ENCODE measurements at places on chromosomes 6 and 20.

DNA sequence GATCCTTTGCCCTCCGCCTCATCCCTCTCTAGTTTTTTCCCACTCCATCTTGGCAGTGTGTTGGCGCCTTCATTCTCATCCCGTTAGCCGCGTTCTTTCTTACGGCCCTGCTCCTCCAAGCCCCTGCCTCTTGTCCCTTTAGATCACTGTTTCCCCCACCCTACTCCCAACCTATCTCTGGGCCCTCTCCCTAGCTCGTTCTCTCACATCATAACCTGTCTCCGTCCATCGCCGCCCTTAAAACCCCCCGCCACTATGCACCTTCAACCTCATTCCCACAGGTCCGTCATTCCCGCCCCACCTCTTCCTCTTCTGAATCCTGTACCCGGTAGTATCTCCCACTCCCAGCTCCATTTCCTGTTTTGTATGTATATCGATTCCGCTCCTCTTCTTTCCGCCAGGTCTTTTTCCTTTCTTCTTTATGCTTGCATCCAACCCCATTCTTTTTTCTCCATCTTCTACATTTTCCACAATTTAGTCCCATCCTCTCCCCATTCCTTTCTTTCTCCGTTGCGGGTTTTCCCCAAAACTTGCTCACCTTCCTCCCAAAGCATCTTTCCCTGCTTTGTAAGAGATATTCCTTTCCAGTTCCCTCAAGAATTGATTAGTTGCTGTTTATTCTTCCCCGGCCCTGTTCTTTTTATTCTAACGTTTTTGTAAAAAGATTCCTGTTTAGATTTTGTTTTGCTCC, 671 bp downstream of the EFHC1 start:
- peak; percentile 39 for DNase-seq

DNA sequence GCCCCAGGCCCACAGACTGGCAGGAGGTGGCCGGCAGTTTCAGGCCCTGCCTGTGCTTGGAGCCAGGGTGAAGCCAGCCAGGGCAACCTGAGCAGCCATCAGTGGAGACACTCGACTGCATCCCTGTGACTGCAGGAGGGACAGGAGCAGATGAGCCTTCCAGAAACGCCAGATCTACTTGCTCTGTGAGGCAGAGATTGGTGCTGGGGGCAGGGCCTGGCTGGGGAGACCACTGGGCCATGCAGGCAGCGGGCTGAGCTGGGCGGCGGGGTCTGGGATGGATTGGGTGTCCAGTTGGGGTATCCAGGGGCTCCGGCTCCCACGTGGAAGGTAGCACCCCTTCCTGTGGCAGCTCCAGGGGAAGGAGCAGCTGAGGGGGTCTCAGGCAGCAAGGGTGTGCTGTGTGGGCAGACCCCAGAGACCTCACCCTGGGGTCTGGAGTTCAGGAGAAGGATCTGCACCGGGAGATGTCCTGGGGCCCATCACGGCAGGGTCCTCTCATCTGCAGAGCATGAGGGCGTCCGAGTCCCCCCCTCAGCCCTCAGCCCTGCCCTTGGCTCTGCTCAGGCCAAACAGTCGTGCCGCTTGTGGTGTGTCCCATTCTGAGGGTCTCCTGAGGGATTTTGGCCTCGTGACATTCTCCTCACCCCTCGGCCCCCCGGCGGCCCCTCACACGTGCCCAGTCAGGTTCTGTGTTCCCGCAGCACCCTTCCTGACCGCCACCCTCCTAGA, 334.9 kb downstream of the TAF4 start:
- no peak for DNase-seq

GRCh38 chr6:44681761-44682160, 294.3 kb downstream of the CDC5L start:
- no peak for DNase-seq

DNA sequence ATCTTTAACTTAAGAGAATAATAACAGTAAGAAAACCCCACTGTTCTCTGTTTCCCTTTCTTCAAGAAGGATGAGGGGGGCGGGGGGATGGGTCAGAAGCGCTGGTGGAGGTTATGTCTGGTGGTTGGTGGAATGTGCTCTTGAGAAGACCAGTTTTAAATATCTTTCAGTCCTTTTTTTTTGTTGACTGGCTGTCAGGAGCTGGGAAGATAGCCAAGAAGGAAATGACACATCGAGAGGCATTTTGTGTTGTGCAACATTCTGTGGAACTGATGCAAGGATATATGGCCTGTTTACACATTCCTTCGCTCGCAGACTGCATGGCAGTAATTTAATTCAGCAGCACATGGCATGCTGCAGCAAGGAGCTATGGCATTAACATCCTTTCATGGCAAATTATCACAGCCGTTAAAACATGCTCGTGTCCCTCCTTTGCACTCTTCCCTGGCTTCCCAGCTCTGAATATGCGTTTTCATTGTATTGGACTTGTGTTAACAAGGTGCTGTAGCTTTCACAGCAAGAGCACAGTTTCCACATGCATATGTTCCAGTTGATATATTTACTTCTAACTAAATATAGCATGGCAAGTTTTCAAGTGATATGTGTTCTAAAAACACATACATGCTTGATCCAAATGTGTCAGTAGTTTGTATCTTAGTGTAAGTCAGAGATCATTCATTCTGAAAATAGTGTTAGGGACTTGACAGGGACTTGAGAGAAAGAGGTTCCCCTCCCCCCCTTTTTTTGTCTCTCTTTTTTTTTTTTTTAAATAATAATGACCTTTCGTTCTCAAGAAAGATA, 68.2 kb upstream of the SUPT3H start:
- DNase-seq: peak; percentile 96

GRCh38 chr6:132763269-132763668, 5.6 kb upstream of the VNN2 start:
- DNase-seq: peak; percentile 56

DNA sequence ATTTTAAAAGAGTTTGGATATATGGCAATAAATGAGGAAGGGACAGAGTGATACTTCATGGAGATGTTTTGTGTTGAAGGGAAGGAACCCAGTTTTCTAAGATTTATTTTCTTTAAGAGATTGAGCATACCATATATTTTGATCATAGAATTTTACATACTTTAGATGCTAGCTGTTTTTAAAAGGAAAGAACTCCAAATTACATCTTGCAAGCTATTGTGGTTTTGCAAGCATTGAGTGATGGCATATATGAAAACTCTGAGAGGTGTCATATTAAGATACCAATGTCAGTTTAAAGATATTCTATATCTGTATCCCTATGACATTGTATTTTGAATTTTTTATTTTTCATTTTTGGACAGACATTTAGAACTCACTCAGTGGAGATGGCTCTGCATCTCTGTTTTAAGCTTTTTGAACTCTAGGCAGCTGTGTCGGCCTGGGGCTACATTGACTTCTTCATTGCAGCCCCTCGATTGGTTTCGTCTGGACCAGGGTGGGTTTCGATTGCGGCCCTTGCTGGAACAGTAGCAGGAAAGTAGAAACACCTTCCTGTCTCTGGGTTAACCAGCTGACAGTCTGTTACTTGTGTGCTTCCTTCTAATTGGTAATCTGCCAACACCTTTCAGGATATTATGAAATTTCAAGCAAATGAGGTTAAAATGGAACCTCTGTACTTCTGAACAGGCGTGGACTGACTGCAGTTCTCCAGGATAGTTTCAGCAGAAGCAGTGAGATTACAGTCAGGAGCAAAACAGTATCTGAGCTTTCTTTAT, 14.0 kb downstream of the IGF2R start:
- peak; percentile 71 for DNase-seq

DNA sequence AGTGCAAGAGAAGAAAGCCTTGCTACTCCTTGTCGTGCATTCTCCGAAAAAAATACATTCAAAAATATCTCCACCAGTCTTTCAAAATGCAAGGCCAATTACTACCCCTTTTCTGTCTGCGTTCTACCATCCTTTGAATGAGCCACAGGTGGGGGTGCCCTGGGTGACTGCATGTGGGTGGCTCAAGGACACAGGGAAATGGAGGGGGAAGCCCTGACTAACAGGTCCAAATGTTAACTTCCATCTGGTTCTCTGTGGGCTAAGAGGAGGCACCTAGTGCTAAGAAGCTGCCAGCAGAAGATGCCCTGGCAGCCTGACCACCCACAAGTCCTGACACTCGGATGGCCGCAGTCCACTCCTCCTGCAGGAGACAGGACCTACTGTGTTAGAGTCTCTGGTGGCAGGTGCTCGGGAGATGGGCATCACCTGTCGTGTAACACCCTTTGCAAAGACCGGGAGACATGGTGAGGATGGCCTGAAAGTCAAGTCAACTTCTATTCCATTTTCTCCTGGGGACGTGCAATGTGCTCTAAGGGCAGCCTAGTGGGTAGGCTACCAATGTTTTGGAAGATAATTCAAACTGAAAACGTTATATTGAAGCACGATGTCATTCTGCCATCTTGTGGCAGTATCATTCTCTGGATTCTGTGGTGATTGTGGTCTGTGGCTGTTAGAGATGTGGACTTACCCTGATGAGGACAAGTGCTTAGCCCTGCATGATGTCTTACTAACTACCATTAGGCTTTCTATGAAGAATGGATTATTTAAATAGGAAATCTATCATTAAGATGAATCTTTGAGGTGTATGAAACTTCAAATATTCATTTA, 27.4 kb upstream of the IGF2R start:
- DNase-seq: peak; percentile 49

DNA sequence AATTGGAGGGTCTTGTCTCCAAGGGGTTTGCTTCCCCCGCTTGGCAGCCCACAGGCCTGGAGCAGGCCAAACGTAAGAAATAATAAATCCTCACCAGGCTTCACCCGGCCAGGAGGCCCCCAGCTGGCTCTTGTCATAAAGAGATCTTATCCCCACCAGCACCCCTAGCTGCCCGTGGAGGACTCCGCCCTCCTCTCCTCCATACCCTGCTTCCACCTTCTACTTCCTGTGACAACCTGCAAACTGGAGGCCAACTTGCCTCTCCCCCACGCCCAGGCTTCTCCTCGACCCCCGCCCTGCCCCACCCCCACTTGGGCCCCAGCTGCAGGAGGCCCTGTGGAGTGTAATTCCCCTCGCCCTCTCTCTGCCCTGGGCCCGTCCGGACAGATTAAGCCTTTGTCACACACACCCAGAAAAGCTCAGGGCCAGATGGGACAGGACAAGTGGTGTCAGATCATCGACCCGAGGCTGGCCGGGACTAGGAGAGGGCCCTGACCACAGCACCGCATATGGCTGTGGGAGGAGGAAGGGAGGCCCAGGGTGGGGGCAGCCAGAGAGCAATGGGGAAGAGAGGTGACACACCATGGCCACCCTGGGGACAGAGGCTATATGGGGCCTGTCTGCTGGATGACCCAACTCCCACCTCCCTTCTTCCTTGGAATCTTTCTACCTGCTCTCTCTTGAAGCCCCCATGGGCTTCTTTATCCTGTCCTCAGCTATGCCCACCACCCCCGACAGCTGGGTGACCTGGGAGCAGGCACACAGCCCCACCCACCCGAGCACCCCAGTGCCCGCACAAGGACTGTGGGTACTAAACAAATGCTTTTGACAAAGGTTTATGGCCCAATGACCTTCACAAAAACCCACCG, 3.9 kb downstream of the NOL4L start:
- peak; percentile 72 for DNase-seq

GRCh38 chr20:37406010-37406998, 60.4 kb downstream of the SRC start:
- DNase-seq: peak; percentile 55

DNA sequence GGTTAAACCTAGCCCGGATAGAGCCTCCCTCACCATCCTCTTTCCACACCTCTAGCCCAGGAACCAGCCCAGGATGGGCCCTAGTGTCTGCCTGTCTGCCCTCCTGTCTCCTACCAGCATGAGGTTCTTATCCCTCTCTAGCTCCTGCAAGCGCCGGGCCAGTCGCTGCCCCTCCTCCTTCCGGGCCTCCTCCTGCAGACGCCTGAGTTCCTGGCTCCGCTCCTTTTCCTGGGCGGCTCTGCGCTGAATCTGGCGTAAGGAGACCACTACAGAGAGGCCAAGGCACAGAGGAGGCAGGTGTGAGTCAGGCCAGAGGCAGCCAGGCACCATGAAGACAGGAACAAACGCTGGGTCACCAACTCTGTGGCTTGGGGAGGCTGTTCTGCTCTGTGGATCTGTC, 4.3 kb upstream of the PSORS1C2 start:
- no peak for DNase-seq

- peak; percentile 49 for DNase-seq
These were observed 28.0 kb upstream of the ZNF217 start for GRCh38 chr20:53621482-53622246.

- no peak for DNase-seq
These were observed 236.1 kb downstream of the BMP2 start for GRCh38 chr20:7003598-7003997.

DNA sequence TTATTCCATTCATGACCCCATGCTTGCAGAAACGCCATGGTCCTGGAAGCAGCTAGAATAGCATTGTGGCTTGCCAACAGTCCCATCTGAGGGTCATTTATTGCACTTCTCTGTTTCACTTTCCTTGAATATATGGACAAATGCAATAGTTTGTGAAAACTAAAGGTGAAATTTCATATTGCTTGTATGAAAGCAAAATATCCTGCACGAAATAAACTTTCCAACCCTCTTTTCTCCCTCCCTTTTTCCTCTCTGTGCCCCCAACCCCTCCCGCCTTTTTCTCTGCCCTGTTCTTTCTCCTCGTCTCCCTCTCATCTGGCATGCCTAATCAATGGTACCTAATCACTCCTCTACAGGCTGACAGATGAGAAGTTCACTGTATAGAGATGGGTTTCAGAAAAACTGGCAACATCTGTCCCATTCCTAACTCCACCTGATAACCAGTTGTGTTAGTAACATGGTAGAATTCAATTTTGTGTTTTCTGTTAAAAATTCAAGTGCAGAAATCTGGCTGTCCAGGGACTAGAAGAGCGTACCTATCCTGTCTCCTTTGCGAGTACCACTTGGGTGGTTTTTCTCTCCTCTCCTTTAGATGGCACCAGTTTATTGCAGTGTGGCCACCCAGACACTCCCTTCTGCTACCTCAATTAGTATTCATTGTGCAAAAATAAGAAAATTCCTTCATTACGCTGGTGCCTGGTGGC, 198.6 kb downstream of the FOXA2 start:
- no peak for DNase-seq

GRCh38 chr20:51369503-51369902, 173.0 kb downstream of the NFATC2 start:
- DNase-seq: no peak

- DNase-seq: peak; percentile 11
These were observed 184.2 kb upstream of the BMP2 start for GRCh38 chr20:6583134-6583738.

DNA sequence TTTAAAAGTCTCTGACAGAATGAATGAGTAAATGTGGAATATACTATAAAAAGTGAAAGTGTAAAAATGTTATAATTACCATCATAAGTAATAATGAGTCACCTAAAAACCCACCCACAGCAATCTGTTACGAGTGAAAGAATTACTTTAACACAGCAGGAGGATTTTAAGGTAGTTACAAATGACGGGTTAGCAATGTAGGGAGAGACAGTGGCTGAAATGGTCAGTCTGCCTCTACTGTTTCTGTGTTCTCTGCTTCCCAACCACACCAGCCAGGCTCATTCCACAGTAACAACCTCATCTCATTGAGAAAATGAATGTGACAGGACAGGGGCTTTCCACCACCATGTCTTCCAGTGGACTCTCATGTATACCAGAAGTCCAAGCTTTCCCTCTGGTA, 124.4 kb upstream of the KCNK16 start:
- DNase-seq: no peak

All from CD14-positive monocyte (primary cell).